Activated naive CD8-positive, alpha-beta T cell treated with anti-CD3 and anti-CD28 coated beads, Interleukin-2, amount 10 ng/mL, durations not matched to agents 7 days and 5 days (primary cell): ENCODE measurements at places on chromosomes 16 and 17. TPM values are rescaled to one million over a fixed set of nuclear protein-coding genes. Genes with fewer than 3 reads are reported as not detected.

DNA sequence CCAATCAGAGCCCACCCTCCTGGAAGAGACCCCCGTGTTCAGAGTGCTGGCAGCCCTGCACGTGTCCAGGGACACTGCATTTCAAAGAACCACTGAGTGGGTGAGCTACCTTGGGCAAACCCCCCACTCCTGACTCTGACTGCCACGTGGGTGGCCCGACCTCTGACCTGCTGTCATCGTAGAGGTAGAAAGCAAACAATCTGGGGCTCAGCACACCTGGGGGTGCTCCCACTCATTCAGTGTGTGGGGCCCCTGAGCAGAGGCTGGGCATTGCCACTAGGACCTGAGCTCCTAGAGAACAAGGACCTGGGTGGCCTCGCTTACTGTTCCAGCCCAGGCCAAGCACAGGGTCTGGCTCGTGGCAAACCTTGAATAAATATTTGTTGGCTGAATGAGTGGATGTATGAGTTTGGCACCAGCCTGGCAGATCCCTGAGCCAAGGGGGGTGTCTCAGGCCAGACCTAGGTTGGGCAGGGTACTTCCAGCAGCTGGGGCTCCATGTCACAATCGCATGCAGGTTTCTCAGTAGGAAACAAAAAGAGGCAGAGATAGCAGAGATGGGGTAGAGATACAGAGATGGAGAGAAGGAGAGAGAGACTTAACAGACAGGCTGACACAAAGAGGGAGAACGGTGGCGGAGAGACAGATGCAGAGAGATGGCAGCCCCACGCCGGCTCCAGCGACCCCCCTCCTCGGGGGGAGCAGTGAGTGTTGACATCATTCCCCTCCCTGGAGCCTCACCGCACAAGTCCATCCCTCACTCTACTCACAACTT lies 5.4 kb upstream of the DRC7 start:
- DNase-seq = peak; percentile 39
- peaks cover 5% of the 10 kb centered on the region for H3K27me3 ChIP-seq
- no peaks in the 10 kb centered on the region for H3K36me3 ChIP-seq
- H3K4me3 ChIP-seq = peak overlapping the region; percentile 82
- H3K4me1 ChIP-seq = peaks cover 33% of the 10 kb centered on the region

SLC25A39 gene
- total RNA-seq = 117 TPM

RHBDF1 gene
- 0.33 TPM for total RNA-seq

- H3K27me3 ChIP-seq = no peaks in the 10 kb centered on the region
- peaks cover 6% of the 10 kb centered on the region for H3K36me3 ChIP-seq
- no peak for DNase-seq
- peak overlapping the region; percentile 85 for H3K27ac ChIP-seq
- H3K4me1 ChIP-seq = peaks cover 40% of the 10 kb centered on the region
Measured at GRCh38 chr17:42378959-42379594, 9.2 kb downstream of the STAT3 start.

- no peak overlapping the region for H3K27ac ChIP-seq
- no peak overlapping the region for H3K4me3 ChIP-seq
- no peaks in the 10 kb centered on the region for H3K36me3 ChIP-seq
- no peak for DNase-seq
- H3K27me3 ChIP-seq = no peaks in the 10 kb centered on the region
Measured at GRCh38 chr16:85227946-85228862, 115.9 kb upstream of the CIBAR2 start.

DNA sequence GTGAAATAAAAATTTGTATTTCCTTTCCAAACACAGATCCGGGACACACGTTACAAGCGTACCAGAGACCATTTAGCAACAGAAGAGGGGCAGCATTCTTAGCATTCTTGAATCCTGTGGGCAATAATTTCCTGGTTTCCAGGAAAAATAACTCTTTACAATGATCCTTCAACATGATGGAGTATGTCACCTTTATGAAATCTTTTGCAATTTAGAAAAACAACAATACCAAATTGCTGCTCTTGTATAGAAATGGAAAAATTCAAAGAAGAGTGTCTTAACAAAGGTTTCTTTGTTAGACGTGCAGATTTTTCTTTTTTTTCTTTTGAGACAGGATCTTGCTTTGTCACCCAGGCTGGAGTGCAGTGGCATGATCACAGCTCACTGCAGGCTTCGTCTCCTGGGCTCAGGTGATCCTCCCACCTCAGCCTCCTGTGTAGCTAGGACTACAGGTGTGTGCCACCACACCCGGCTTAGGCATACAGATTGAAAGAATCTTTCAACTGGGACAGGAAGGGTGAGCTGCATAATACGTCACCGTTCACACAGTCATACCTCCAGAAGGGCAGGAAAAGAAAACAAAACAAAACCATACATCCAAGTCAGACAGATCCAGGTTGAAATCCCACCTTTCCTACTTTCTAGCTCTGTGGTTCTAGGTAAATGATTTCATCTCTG lies 10.8 kb upstream of the GCSH start:
- no peaks in the 10 kb centered on the region for H3K4me1 ChIP-seq
- no peak overlapping the region for H3K27ac ChIP-seq
- H3K36me3 ChIP-seq = no peaks in the 10 kb centered on the region
- no peak overlapping the region for H3K4me3 ChIP-seq
- H3K27me3 ChIP-seq = peaks cover 5% of the 10 kb centered on the region

GJD3 gene
- 0.48 TPM for total RNA-seq

NAA38 gene
- 71.7 TPM for total RNA-seq

MYADML2 gene
- total RNA-seq = not detected

DNA sequence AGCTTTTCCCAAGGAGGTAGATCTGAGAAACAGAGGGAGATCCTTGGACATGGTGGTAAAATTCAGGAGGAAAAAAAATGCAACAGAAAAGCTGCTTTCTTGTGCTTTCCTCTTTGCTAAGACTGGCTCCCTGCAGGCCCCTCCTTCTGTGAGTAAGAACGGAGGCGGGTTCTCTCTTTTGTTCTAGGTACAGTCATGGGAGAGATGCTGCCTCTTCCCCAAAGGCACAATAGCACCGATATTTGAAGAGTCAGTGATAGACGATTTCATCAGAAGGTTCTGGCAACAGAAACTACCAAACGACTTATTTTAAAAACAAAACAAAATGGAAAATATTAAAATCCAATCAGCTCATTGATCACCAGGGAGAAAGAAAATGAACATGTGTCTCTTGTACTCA lies 32.6 kb upstream of the KIFC3 start:
- no peak overlapping the region for H3K27ac ChIP-seq
- no peaks in the 10 kb centered on the region for H3K4me1 ChIP-seq
- DNase-seq = no peak
- H3K27me3 ChIP-seq = no peaks in the 10 kb centered on the region

HOXB13 gene
- not detected for total RNA-seq

DNA sequence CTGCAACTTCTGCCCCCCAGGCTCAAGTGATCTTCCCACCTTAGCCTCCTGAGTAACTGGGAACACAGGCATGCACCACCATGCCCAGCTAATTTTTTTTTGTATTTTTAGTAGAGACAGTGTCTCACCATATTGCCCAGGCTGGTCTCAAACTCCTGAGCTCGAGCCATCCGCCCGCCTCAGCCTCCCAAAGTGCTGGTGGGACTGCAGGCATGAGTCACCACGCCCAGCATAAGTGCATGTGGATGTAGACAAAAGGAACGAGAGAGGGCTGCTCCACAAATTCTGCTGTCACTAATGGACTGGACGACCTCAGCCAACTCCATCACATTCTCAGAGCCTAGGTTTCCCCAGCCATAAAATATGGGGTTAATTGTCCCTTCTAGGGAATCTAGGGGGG lies 7.7 kb upstream of the SP2 start:
- H3K27me3 ChIP-seq = no peaks in the 10 kb centered on the region
- DNase-seq = no peak
- H3K36me3 ChIP-seq = peaks cover 3% of the 10 kb centered on the region

ACE gene
- 19.3 TPM for total RNA-seq

- H3K4me3 ChIP-seq = no peak overlapping the region
- no peaks in the 10 kb centered on the region for H3K36me3 ChIP-seq
- H3K27ac ChIP-seq = no peak overlapping the region
- H3K4me1 ChIP-seq = no peaks in the 10 kb centered on the region
Measured at GRCh38 chr16:86805188-86805587, 226.8 kb downstream of the FOXL1 start.

- no peak for DNase-seq
- no peaks in the 10 kb centered on the region for H3K36me3 ChIP-seq
- peaks cover 21% of the 10 kb centered on the region for H3K4me1 ChIP-seq
- peaks cover 9% of the 10 kb centered on the region for H3K27me3 ChIP-seq
- H3K4me3 ChIP-seq = peak overlapping the region; percentile 45
Measured at GRCh38 chr16:81752225-81752875, 26.7 kb upstream of the PLCG2 start.

TBC1D3K gene
- not detected for total RNA-seq

DNA sequence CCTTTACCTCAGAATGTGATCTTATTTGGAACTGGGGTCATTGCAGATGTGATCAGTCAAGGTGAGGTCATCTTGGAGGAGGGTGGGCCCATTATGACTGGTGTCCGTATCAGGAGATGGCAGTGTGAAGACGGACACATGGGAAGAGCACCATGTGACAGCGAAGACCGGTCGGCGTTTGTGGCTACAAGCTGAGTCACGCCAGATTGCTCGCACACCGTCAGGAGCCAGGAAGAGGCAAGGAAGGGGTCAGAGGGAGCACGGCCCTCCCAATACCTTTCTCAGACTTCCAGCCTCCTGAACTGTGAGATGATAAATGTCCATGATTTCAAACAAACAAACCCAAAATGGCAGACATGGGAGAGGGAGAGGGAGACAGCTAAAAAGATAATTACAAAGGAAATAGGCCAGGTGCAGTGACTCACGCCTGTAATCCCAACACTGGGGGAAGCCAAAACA lies 13.2 kb downstream of the STARD3 start:
- no peak overlapping the region for H3K27ac ChIP-seq
- DNase-seq = no peak
- H3K27me3 ChIP-seq = no peaks in the 10 kb centered on the region
- H3K4me1 ChIP-seq = peaks cover 26% of the 10 kb centered on the region
- H3K36me3 ChIP-seq = peaks cover 4% of the 10 kb centered on the region
- no peak overlapping the region for H3K4me3 ChIP-seq

DPEP3 gene
- 0.54 TPM for total RNA-seq

DNA sequence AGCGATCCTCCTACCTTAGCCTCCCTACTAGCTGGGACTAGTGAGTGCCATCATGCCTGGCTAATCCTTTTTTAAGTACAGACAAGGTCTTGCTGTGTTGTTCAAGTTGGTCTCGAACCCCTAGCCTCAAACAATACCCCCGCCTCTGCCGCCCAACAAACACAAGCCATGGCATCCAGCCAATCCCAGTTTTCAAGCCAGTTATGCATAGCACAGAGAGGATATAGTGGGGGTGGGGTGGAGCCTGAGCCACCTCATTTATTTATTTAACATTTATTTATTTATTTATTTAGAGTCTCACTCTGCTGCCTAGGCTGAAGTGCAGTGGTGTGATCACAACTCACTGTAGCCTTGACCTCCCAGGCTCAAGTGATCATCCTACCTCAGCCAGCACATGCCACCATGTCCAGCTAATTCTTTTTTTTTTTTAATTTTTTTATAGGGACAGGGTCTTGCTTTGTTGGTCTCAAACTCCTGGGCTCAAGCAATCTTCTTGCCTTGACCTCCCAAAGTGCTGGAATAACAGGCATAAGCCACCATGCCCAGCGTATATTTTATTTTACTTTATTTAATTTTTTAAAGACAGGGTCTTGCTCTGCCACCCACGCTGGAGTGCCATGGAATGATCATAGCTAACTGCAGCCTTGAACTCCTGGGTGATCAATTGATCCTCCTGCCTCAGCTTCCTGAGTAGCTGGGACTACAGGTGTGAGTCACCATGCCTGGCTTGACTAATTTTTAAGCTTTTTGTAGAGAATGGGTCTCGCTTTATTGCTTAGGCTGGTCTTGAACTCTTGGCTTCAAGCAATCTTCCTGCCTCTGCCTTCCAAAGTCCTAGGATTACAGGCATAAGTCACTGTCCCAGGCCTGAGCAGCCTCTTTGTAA lies 26.2 kb upstream of the KLHL11 start:
- H3K27me3 ChIP-seq = no peaks in the 10 kb centered on the region
- DNase-seq = no peak
- H3K4me3 ChIP-seq = no peak overlapping the region
- H3K27ac ChIP-seq = no peak overlapping the region
- H3K36me3 ChIP-seq = peaks cover 25% of the 10 kb centered on the region
- no peaks in the 10 kb centered on the region for H3K4me1 ChIP-seq

GRCh38 chr17:9292561-9292941 lies 271.2 kb downstream of the NTN1 start:
- no peak for DNase-seq
- no peaks in the 10 kb centered on the region for H3K36me3 ChIP-seq
- H3K27me3 ChIP-seq = no peaks in the 10 kb centered on the region
- H3K4me1 ChIP-seq = peaks cover 25% of the 10 kb centered on the region
- no peak overlapping the region for H3K27ac ChIP-seq
- no peak overlapping the region for H3K4me3 ChIP-seq
